Activated T-helper 2 cell treated with anti-CD3 and anti-CD28 coated beads, Interferon-gamma antibody, Interleukin-2, Interleukin-4, amounts not matched to agents 10 μg/mL and 5 μg/mL and 100 μg/mL, durations not matched to agents 14 hours and 24 hours and 36 hours (primary cell): ENCODE measurements at places on chromosomes 5 and 9.

- peaks cover 33% of the 10 kb centered on the region for H3K4me1 ChIP-seq
- H3K27me3 ChIP-seq: no peaks in the 10 kb centered on the region
- no peak overlapping the region for H3K4me3 ChIP-seq
- DNase-seq: no peak
- H3K36me3 ChIP-seq: peaks cover 8% of the 10 kb centered on the region
These were observed 7.5 kb downstream of the RABGAP1 start for GRCh38 chr9:122948313-122948712.

DNA sequence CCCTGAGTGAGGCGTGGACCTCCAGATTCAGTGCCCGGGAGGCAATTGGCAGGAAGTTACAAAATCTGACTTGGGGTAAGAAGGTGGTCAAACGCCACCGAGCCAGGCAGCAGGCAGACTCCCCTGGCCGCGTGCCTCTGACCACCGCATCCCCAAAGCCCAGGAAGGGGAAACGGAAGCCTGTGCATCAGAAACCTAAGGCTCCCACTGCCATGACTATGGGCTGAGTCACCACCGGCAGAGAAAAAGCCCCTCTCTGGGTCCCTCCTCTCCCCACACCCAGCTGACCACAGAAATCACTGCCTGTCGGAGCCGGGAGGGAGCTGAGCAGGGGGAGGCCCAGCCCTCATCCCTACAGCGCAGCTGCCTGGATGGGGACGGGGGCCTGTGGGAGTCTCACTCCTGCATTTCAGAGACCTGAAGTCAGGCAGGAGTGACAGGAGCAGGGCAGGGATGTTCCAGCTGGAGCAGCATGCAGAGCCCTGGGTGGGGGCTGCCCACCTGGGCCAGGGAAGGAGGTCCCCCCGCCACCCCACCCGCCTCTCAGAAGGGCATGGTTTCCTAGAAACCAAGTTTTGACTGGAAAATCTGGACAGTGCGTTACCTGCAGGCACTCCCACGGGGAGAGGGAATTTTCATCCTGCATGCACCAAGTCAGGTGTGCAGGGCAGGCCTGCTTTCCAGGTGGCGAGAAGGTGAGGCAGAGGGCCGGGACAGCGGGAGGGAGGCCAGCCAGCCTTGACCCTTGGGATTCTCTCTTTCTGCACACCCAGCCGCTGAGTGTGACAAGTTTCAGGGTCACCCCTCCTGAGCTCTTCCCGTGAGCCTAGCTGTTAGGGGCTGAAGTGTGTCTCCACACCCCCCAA, 68.2 kb downstream of the LRSAM1 start:
- no peaks in the 10 kb centered on the region for H3K27me3 ChIP-seq
- no peak overlapping the region for H3K27ac ChIP-seq
- peaks cover 2% of the 10 kb centered on the region for H3K4me1 ChIP-seq

DNA sequence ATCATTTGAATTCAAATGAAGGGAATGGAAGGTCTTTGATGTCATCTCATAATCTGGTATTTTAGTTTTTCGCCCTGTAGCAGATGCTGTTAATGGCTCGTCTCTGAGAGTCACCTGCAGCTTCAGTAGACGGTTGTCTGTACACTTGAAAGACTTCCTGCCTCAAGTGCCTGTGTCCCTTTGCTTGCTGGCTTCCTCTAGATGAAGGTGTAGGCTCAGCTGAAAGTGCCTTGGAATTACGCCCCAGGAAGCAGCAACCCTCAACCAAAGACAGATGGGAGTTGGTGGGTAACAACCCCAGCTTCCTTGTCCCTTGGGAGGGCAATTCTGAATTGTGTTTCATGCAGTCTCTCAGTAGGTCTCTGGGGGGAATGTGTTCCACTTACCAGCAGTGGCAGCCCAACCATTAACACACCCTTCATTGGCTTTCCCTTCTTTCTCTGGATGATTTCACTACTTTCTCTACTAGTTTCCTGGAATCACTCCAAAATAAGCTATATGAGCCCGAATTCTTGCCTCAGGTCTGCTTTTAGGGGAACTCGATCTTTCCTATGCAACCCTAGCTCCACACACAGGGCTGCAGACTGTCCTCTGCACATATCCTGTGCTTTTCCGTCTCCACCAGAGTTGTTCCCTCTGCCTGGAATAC, 395.6 kb downstream of the DMAC1 start:
- peaks cover 6% of the 10 kb centered on the region for H3K36me3 ChIP-seq
- DNase-seq: no peak
- H3K27me3 ChIP-seq: peaks cover 27% of the 10 kb centered on the region
- H3K27ac ChIP-seq: no peak overlapping the region
- H3K4me1 ChIP-seq: peaks cover 42% of the 10 kb centered on the region
- H3K4me3 ChIP-seq: no peak overlapping the region

DNA sequence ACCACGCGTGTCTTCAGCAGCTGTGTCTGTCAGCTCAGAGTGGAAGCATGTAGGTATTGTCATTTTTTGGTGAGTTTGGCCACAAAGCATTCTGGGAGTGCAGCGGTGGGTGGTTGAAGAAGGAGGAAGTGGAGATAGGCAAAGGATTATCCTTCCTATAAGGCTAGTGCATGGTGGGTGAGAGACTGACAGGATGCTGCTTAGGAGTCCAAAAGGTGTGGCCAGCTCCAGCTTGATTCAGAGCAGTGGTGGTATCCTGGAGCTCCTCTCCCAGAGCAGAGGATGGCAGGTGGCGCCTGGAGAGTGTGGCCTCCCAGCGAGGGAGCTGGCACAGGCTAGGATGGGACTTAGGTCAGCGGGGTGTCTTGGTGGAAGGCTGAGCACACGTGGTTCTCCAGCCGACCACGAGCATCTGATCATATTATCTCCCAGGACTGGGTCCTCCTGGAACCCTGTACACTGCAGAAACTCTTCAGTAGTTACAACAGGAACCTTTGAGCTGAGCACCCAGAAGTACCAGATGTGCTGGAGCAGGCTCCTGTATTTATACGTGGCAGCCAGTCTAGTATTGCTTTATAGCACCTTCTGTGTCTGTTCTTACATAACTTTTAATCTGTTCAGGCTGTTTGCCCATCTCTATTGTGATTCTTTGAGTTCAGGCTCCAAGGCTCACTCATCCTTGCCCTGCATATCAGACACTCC, 29.6 kb downstream of the MAML1 start:
- no peak overlapping the region for H3K4me3 ChIP-seq
- H3K27me3 ChIP-seq: no peaks in the 10 kb centered on the region
- H3K27ac ChIP-seq: peak overlapping the region; percentile 64
- peaks cover 46% of the 10 kb centered on the region for H3K4me1 ChIP-seq
- peaks cover 21% of the 10 kb centered on the region for H3K36me3 ChIP-seq

DNA sequence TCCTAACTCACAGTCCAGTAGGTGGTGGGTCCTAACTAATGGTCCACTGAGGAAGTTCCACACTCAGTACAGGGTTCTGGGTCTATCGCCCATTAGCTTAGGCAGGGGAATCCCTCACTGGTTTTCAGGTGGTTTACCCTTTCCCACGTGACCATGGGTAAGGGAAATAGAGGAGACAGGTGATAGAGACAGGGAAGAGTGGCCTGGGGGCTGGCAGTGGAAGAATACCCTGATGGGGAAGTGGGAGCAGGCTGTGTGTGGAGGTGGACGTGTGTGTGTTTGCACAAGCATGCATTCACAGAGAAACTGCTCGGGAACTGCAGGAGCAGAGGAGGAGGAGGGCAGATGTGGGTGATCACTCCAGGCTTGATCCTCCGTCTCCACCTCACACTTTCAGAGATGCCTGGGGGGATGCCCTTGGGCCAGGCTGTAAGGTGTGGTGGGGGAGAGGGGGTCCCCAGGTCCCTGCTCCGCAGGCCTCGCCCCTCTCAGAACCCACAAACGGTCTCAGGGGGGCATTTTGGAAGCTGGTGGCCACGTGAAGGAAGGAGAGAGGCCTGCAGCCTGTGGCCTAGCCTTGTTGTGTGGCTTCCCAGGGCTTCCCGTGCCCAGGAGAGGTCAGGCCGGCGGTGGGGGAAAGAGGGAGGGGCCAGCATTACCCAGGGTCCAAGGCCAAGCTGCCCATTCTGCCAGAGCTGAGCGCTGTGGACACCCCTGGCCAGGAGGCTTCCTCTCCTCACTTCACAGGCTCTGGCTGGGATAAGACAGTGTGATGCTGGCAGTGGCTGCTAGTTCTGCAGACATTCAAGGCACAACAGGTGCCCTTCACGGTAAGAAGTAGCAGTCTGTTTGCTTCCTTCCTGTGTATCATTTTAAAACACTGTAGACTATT, 80.0 kb downstream of the OTULIN start:
- no peak overlapping the region for H3K4me3 ChIP-seq
- H3K27me3 ChIP-seq: no peaks in the 10 kb centered on the region
- peaks cover 27% of the 10 kb centered on the region for H3K4me1 ChIP-seq
- no peak for DNase-seq

DNA sequence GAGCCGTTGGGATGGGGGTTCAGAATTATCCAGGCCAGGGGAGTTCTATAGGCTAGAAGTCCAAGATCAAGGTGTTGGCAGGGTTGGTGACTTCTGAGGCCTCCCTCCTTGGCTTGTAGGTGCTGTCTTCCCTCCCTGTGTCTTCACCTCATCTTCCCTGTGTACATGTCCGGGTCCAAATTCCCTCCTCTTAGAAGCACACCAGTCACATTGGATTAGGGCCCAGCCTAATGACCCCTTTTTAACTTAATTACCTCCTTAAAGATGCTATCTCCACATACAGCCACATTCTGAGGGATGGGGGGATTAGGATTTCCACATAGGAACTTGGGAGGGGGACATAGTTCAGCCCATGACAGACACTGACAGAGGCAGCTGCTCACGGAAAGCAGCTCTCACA, 12.1 kb downstream of the LRSAM1 start:
- no peaks in the 10 kb centered on the region for H3K27me3 ChIP-seq
- H3K36me3 ChIP-seq: peaks cover 32% of the 10 kb centered on the region
- DNase-seq: no peak
- H3K4me1 ChIP-seq: no peaks in the 10 kb centered on the region
- no peak overlapping the region for H3K27ac ChIP-seq

GRCh38 chr5:93603793-93604643, 21.0 kb downstream of the NR2F1 start:
- no peaks in the 10 kb centered on the region for H3K36me3 ChIP-seq
- H3K27ac ChIP-seq: no peak overlapping the region
- DNase-seq: no peak
- H3K27me3 ChIP-seq: peaks cover 42% of the 10 kb centered on the region
- H3K4me3 ChIP-seq: no peak overlapping the region
